ENCODE measurements at places on chromosomes 11 and 22.

- DNase-seq = no peak
Observed at GRCh38 chr11:126393143-126393542, 37.7 kb downstream of the ST3GAL4 start.

GRCh38 chr22:22746963-22747933 is 102.8 kb downstream of the GGTLC2 start:
- no peak for DNase-seq

DNA sequence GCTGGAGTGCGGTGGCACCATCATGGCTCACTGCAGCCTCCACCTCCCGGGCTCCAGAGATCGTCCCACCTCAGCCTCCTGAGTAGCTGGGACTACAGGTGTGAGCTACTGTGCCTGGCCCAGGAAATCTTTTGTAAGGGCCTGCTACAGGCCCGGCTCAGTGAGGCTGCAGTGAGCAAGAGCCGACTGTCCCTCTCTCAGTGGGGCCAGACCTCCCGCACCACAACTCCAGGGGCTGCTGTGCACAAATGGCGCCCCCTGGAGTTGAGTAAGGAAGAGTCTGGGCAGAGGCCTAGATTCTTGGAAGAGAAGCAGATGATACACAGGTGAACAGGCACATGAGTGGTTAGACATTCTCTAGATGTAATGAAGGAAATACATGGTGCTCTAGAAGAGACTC is 7.0 kb downstream of the SERHL2 start:
- DNase-seq = no peak

DNA sequence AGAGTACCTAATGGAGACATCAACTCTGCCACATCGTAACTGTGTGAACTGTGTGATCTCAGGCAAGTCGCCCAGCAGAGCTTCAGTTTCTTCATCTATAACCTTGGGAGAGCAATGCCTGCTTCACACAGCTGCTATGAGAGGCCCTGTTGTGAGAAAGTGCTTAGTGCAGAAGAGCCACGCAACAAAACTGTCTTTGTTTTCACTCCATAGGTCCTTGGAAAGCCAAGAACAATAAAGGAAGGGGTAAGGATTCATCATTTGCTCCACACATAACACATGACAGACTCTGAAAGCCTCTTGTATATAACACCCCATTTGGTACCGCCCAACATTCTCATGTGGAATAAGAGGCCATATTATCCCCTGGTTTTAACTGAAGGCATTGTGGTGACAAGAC is 231.9 kb upstream of the ISX start:
- no peak for DNase-seq

GRCh38 chr11:106218106-106218505 is 140.6 kb downstream of the AASDHPPT start:
- no peak for DNase-seq
